AG04449 (cell line): ENCODE measurements at places on chromosomes 5 and 9.

DNA sequence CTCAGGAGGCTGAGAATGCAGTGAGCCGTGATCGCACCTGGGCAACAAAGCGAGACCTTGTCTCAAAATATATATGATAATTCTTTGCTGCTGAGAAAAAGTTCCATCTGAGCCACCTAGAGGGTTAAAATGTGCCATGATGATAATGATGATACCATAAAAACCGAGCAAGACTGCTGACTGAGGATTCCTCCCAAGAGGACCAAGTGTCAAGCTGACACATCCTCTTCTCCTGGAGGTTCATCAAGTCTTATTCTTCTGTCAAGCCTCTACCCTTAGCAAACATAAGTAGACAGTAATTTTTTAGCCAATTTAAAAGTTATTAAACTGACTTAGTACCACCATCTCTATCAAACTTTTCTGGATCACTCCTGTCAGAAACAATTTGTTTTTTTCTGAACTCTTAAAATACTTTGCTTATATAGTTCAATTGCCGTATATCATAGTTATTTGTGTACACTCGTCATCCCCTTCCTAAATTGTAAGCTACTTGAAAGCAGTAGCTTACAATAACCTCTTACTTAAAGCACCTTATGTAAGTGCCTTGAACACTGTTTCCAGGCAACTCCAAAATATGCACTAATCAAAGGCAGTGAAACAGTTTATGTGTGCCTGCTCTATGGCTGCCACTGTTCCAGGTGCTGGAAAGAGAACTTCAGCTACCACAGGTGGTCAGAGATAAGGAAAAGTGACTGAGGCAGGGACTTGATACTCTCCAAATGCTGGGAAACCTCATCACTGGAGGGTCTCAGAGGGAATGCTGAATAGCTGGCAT, 57.4 kb downstream of the SCAI start:
- no peak for DNase-seq

GRCh38 chr5:148176480-148176879, 8.1 kb downstream of the SPINK14 start:
- no peak for DNase-seq

GRCh38 chr9:34376596-34377403, at the start of gene MYORG:
TSS of gene MYORG (minus strand) at chr9:34376898. CDS start at chr9:34372943, 3,955 bp downstream.
- DNase-seq, result no peak

- no peak for DNase-seq
Observed at GRCh38 chr5:166602271-166602670, 1689.2 kb upstream of the WWC1 start.

- DNase-seq, result no peak
Observed at GRCh38 chr5:179906294-179906794, 1.4 kb downstream of the TBC1D9B start.

- DNase-seq, result no peak
Observed at GRCh38 chr5:52073993-52074689, 690.9 kb downstream of the ISL1 start.

- no peak for DNase-seq
Observed at GRCh38 chr5:93342563-93343061, 238.4 kb downstream of the NR2F1-AS1 start.

DNA sequence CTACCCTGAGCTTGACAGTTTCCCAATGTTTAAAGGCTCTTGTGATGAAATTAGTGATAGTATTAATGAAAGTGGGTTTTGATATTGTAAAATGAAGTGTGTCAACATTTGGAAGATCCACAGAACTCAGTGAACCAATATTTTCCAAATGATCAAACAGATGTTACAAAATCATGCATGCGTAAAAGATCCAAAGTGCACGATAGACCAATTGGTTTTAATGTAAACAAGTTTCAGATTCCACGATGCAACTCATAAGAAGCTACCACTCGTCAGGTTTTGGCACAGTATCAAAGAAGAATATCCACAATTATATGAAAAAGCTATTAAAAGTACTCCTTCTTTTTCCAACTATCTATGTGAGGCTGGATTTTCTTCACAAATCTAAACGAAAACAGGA, 82.3 kb downstream of the SLC38A9 start:
- no peak for DNase-seq

DNA sequence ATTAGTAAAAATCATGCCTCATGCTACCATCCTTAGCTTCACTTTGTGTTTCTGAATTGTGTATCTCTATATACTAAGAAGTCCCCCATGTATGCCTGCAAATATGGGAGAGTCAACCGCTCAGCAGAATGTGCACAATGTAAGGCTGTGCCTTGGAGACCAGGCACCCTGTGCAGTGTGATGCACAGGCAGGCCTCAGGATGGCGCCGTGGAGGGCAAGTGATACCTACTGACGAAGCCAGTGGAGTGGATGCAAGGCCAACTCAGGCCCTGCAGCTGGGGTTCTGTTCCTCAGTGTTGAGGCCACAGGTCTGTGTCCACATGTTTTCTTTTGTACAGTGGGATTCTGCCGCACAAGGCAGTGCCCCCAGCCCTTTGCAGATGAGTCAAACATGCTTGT, 28.4 kb downstream of the SYK start:
- DNase-seq, result no peak

GRCh38 chr9:35660966-35661415, 2.9 kb downstream of the CCDC107 start:
- DNase-seq, result no peak

GRCh38 chr5:148864113-148864841, 37.9 kb downstream of the ADRB2 start:
- no peak for DNase-seq

GRCh38 chr9:23707249-23707648, 118.8 kb downstream of the ELAVL2 start:
- no peak for DNase-seq

GRCh38 chr9:136672431-136673087, 9.8 kb downstream of the EGFL7 start:
- no peak for DNase-seq

DNA sequence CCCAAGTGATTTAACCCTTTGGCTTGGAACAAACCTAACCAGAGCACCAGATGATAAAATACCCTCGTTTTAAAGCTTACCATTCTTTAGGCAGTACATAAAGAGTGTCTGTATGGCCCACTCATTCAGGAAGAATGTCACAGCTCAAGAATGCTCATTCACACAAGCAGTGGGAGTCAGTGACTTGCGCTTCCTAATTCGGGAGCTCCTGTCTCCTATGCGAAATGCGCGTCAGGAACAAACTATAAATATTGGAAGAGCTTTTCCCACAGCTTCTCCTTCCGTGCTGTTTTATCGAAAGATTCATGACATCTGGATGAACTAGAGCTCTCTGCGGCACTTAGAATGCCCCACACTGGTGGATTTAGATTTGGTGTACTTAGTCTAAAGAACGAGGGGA, 66.6 kb downstream of the NTRK2 start:
- DNase-seq, result no peak

GRCh38 chr5:135683189-135683588, 104.4 kb upstream of the CXCL14 start:
- DNase-seq, result no peak

- no peak for DNase-seq
Observed at GRCh38 chr5:147188200-147189108, 46.4 kb upstream of the STK32A start.

DNA sequence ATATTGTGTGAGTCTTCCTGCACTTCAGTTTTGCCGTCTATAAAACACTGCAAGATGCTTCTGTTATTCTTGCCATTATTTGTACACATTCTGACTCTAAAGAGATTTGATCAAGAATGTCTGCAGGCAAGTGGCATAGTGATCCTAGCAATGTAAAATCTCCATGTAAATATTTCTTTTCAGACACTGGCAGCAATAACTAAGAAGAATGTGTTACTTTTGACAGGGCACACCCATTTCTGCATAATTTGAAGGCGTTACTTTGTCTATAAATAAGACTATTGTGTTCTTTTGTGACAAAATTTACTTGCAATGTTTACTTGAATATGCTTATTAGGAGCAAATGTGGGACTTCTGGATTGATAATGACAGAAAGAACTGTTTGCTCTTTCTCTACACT, 20.1 kb downstream of the RANBP3L start:
- DNase-seq, result no peak

DNA sequence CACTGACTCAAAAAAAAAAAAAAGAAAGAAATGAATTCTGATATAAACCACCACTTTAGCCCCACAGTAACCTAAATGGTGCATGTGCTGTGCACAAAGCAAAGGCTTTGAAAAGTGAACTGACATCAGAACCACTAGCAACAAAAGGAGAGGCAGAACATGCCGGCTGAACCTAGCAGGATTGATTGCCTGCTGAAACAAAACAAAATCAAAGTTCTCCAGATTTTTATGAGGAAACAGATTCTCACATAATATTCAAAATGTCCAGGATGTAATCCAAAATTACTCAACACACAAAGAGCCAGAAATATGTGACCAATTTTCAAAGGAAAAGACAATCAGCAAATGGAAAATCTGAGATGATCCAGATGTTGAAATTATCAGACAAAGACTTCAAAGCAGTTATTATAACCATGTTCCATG, 37.9 kb downstream of the UBTD2 start:
- no peak for DNase-seq

GRCh38 chr5:59596586-59597350, 296.8 kb downstream of the PDE4D start:
- DNase-seq, result no peak

- no peak for DNase-seq
Observed at GRCh38 chr5:100706776-100707175, 171.6 kb downstream of the FAM174A start.

DNA sequence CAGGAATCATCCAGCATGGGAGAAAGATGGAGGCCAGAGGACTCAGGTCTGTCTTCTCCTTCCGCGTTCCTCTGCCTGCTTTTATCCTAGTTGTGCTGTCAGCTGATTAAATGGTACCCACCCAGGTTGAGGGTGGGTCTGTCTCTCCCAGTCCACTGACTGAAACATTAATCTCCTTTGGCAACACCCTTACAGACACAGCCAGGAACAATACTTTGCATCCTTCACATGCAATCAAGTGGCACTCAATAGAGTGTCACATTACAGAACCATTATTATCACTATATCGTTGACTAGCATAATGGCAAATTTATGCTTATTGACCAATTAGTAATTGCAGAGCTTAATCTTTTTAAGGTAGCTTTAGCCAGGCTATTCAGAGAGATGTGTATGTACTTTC, 64.8 kb downstream of the UNC13B start:
- no peak for DNase-seq

DNA sequence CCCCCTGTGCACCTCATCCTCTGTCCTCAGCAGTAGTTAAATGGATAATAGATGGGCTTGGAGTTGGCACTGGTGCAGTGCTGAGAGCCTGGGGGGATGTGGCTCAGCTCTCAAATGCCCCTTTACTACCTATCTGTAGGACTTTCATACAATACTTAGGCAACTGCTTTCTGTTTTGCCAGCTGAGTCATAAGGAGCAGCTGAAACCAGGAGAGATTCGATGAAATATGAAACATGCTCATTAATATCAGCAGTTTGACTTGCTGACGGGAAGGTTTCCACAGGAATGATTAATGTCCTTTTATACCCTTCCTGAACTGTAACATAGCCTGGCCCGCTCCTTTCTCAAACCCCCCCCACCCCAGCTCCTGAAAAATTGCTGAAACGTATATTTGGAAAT, 142.6 kb downstream of the SAXO1 start:
- DNase-seq, result no peak

DNA sequence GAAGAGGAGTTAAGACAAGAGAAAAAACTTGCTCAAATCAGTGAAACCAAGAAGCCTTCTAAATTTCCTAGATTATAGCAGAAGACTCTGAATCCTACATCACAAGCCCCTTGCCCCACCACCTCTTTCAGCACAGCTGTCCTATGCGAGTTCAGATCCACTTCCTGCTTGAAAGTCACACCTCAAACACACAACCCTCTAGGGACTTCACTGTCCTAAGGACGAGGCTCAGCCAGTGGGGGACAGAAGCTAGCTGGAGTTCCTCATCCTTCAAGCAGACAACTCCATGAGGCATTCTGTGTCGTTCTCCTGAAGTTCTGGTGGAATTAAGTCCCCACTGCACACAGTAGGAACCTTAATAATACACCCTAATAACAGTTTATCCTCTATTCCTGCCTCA, 44.3 kb downstream of the NRG2 start:
- no peak for DNase-seq

- DNase-seq, result no peak
Observed at GRCh38 chr5:178630951-178631350, 4.1 kb upstream of the CLK4 start.

- DNase-seq, result no peak
Observed at GRCh38 chr5:156779436-156779835, 70.7 kb upstream of the PPP1R2B start.

DNA sequence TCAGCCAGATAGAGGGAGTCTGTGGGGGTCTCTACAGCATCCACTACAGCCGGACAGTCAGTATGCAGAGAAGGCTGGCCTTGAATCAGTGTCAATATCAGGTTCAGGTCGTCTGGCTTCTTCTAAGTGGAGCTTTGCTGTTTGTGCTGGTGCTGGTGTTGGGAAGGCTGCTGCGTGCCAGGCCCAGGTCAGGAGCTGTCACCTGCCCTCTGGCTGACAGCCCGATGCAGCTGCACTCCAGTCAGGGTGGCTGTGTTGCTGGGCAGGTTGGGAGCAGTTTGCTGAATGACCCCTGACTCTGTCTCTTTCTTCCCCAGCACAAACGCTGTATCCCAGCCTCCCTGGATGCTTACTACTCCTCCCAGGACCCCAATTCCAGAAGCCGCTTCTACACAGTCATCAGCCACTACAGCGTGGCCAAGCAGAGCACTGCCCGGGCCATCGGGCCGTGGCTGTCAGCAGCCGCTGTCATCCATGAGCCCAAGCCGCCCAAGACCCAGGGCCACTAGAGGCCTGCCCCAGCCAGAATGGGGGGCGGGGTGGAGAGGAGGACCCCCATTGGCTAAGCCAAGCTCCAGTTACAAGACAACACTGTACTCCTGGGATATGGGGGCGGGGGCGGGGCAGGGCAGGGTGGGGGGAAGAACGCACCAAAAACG, 61.6 kb downstream of the NSG2 start:
- DNase-seq, result no peak

GRCh38 chr5:138468966-138469539, 3.8 kb downstream of the EGR1 start:
- DNase-seq, result no peak

- DNase-seq, result no peak
Observed at GRCh38 chr9:130934246-130934645, 4.8 kb downstream of the FIBCD1 start.

DNA sequence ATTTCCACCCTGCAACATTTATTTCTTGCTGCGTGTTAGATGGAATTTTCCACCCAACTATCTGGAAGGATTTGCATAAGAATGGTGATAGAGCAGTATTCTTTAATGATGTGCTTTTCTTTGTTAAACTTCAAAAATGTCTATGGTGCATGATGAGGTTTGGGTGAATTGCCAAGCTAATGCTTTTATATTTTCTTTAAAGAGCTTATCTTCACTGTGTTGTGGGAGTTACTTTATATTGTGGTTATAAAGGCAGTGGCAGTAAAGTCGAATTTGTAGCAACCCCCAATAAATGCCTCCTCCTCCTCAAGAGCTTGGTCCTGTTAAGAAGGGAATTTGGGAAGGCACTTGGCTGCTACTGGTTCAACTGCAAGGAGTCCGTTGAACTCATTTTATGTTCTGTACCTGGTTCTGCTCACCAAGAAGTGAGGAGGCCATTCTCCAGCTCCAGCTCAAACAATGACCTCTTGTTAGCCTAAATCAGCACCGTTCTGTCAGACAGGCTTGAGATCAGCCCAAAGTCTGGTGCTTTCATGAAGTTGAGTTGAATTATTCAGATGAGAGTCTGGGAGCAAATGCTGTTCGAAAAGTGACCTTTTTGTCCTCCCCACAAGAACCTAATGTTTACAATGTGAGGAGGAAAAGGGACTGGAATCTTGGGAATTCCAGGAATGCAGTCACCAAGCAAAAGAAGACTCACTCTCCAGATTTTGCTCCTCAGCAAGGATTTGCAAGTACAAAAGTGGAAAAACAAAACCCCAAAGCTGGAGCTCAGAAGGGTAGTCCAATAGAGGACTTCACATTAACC, 217.0 kb downstream of the TMEM38B start:
- DNase-seq, result no peak

GRCh38 chr5:65625743-65626142, 916 bp downstream of the SHLD3 start:
- no peak for DNase-seq
